ENCODE measurements at places on chromosomes 16 and 17. TPM values are rescaled to one million over a fixed set of nuclear protein-coding genes. Genes with fewer than 3 reads are reported as not detected.

- no peaks in the 10 kb centered on the region for H3K27me3 ChIP-seq
- DNase-seq: peak; percentile 31
- peaks cover 12% of the 10 kb centered on the region for H3K4me1 ChIP-seq
- peak overlapping the region; percentile 60 for H3K4me3 ChIP-seq
Observed at GRCh38 chr17:45131616-45132319, 547 bp downstream of the PLCD3 start.

- DNase-seq: no peak
- H3K27ac ChIP-seq: peak overlapping the region; percentile 18
- H3K36me3 ChIP-seq: peaks cover 11% of the 10 kb centered on the region
- H3K27me3 ChIP-seq: no peaks in the 10 kb centered on the region
- peaks cover 14% of the 10 kb centered on the region for H3K4me1 ChIP-seq
Observed at GRCh38 chr17:2687074-2687418, 24.5 kb downstream of the CLUH start.

DNA sequence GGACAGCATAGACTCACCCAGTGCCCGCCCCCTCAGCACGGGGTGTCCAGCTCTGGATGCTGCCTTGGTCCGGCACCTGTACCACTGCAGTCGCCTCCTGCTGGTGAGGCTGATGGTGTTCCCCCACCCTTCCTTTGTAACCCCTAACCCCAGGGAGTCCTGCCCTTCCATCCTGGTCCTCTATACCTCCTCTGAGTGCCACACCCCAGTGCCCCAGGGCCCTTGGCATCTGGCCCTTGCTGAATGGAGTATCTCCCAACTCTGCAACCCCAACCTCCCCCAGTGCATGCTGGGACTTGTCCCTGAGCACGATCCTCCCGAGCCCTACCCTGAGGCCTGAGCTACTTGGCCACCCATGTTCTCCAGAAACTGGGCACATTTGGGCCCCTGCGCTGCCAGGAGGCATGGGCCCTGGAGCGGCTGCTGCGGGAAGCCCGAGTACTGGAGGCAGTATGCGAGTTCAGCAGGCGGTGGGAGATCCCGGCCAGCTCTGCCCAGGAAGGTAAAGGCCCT is 15.8 kb downstream of the RIPOR1 start:
- peaks cover 19% of the 10 kb centered on the region for H3K4me1 ChIP-seq
- H3K36me3 ChIP-seq: no peaks in the 10 kb centered on the region
- H3K4me3 ChIP-seq: no peak overlapping the region
- no peak overlapping the region for H3K27ac ChIP-seq
- no peak for DNase-seq

GRCh38 chr17:72199256-72199655 is 78.4 kb downstream of the SOX9 start:
- no peak for DNase-seq
- no peaks in the 10 kb centered on the region for H3K27me3 ChIP-seq

- H3K4me3 ChIP-seq: peak overlapping the region; percentile 28
- H3K4me1 ChIP-seq: peaks cover 91% of the 10 kb centered on the region
- peak overlapping the region; percentile 95 for H3K27ac ChIP-seq
- no peaks in the 10 kb centered on the region for H3K36me3 ChIP-seq
Observed at GRCh38 chr16:17364319-17365210, 106.2 kb downstream of the XYLT1 start.

- H3K36me3 ChIP-seq: no peaks in the 10 kb centered on the region
- no peak overlapping the region for H3K27ac ChIP-seq
- no peaks in the 10 kb centered on the region for H3K4me1 ChIP-seq
- H3K27me3 ChIP-seq: no peaks in the 10 kb centered on the region
Observed at GRCh38 chr16:7400117-7400890, 67.7 kb downstream of the RBFOX1 start.

DNA sequence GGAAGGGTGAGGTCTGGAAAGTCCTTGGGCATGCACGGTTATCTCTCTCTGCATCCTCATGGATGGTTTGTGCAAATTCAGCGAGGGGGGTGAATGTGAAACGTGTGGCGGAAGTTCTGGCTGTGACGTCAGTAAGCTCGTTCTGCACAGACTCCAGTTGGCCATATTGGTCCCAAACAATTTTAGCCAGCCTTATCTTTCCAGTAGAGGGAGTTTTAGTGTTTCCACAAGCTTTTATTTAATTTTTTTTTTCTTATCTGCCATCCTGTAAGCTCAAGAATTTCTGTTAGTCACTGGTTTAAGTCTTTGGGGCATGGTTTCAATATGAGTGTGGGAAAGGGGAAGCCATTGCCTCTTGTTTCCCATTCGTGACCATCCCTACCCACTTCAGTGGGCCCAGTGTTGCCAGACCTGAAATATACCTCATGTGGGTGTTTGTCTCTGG is 39.0 kb downstream of the HLF start:
- no peak overlapping the region for H3K4me3 ChIP-seq
- no peak for DNase-seq
- H3K27ac ChIP-seq: no peak overlapping the region
- no peaks in the 10 kb centered on the region for H3K4me1 ChIP-seq

GRCh38 chr17:77568540-77568939 is 390.0 kb upstream of the TNRC6C start:
- DNase-seq: no peak
- no peaks in the 10 kb centered on the region for H3K36me3 ChIP-seq
- H3K27ac ChIP-seq: no peak overlapping the region
- H3K27me3 ChIP-seq: no peaks in the 10 kb centered on the region
- peaks cover 3% of the 10 kb centered on the region for H3K4me1 ChIP-seq

- peak overlapping the region; percentile 77 for H3K27ac ChIP-seq
- H3K4me3 ChIP-seq: no peak overlapping the region
- peaks cover 21% of the 10 kb centered on the region for H3K36me3 ChIP-seq
- no peaks in the 10 kb centered on the region for H3K27me3 ChIP-seq
- peaks cover 20% of the 10 kb centered on the region for H3K4me1 ChIP-seq
- no peak for DNase-seq
Observed at GRCh38 chr17:82320140-82320840, 2.9 kb upstream of the CD7 start.

GRCh38 chr17:72535346-72535745 is 414.5 kb downstream of the SOX9 start:
- no peak overlapping the region for H3K27ac ChIP-seq
- H3K4me1 ChIP-seq: no peaks in the 10 kb centered on the region
- H3K4me3 ChIP-seq: no peak overlapping the region
- no peak for DNase-seq

GRCh38 chr16:83393196-83393981 is 414.4 kb upstream of the HSBP1 start:
- H3K36me3 ChIP-seq: no peaks in the 10 kb centered on the region
- no peaks in the 10 kb centered on the region for H3K27me3 ChIP-seq

- H3K27ac ChIP-seq: no peak overlapping the region
- H3K4me3 ChIP-seq: no peak overlapping the region
- no peaks in the 10 kb centered on the region for H3K27me3 ChIP-seq
- no peaks in the 10 kb centered on the region for H3K4me1 ChIP-seq
- no peak for DNase-seq
- no peaks in the 10 kb centered on the region for H3K36me3 ChIP-seq
Observed at GRCh38 chr16:9518051-9518450, 426.6 kb downstream of the HAPSTR1 start.

DNA sequence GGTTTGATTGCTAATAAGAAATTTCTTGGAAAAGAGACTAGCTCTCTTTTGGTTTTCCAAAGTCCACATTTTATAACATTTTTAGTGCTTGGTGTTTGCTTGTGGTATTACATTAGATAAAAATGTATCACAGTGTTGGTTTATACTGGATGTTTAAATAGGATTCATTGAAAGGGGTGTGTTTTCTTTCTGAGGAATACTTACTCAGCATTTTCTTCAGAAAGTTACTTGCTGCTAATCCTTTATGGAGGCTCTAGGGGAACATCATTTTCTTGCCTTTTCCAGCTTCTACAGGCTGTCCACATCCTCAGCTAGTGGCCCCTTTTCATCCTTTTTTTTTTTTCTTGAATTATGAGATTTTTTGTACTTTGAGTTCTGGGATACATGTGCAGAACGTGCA is 834 bp upstream of the KRT39 start:
- DNase-seq: no peak
- H3K4me3 ChIP-seq: no peak overlapping the region
- no peaks in the 10 kb centered on the region for H3K27me3 ChIP-seq
- H3K27ac ChIP-seq: no peak overlapping the region

DNA sequence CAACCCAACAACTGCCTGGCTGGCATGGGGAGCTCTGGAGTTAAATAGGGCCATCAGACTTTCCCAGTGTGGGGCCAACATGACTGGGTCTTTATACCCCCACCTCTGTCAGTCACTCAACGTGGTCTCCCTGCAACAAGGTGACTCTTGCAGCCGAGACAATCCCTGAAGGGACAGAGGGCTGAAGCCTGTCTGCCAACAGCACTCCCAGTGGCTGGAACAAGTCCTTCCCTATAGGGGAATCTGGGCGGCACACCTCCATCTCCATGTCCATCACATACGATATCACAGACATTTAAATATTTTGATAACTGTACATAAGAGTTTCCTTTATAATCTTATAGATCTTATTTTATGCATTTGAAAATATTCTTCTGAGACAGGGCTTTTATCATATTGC is 4.8 kb upstream of the MAPT start:
- no peaks in the 10 kb centered on the region for H3K27me3 ChIP-seq
- no peak overlapping the region for H3K4me3 ChIP-seq
- no peaks in the 10 kb centered on the region for H3K4me1 ChIP-seq
- no peaks in the 10 kb centered on the region for H3K36me3 ChIP-seq
- no peak for DNase-seq
- no peak overlapping the region for H3K27ac ChIP-seq

- H3K36me3 ChIP-seq: no peaks in the 10 kb centered on the region
- H3K27me3 ChIP-seq: no peaks in the 10 kb centered on the region
- H3K4me1 ChIP-seq: no peaks in the 10 kb centered on the region
- no peak overlapping the region for H3K4me3 ChIP-seq
- no peak for DNase-seq
- no peak overlapping the region for H3K27ac ChIP-seq
Observed at GRCh38 chr17:80826346-80826954, 165.2 kb upstream of the CHMP6 start.

GRCh38 chr16:20359997-20360396 is 7.5 kb upstream of the UMOD start:
- H3K4me1 ChIP-seq: no peaks in the 10 kb centered on the region
- no peaks in the 10 kb centered on the region for H3K36me3 ChIP-seq
- no peak overlapping the region for H3K27ac ChIP-seq
- no peaks in the 10 kb centered on the region for H3K27me3 ChIP-seq
- DNase-seq: no peak

GRCh38 chr17:76868669-76869495 is 678 bp downstream of the MGAT5B start:
- H3K36me3 ChIP-seq: no peaks in the 10 kb centered on the region
- H3K27ac ChIP-seq: no peak overlapping the region

- H3K4me3 ChIP-seq: peak overlapping the region; percentile 64
- no peaks in the 10 kb centered on the region for H3K27me3 ChIP-seq
- peak overlapping the region; percentile 90 for H3K27ac ChIP-seq
- no peak for DNase-seq
- peaks cover 37% of the 10 kb centered on the region for H3K4me1 ChIP-seq
Observed at GRCh38 chr16:69329369-69330285, 761 bp downstream of the PDF start.

Gene CALB2
- polyA plus RNA-seq: not detected

Gene GNG13
- not detected for polyA plus RNA-seq

Gene OR1A1
- polyA plus RNA-seq: not detected

Gene FNDC8
- not detected for polyA plus RNA-seq

Gene SLFN14
- not detected for polyA plus RNA-seq

Gene CNTNAP4
- not detected for polyA plus RNA-seq

Gene HOXB3
- polyA plus RNA-seq: 0.11 TPM
